ENCODE measurements at places on chromosomes 16 and 17. TPM values are rescaled to one million over a fixed set of nuclear protein-coding genes. Genes with fewer than 3 reads are reported as not detected.

Gene MPDU1
- 67.6 TPM for total RNA-seq

Gene PTX4
- total RNA-seq: not detected

Gene PRKCA
- 16.1 TPM for total RNA-seq

Gene PYY
- 3.5 TPM for total RNA-seq

Gene COG1
- total RNA-seq: 36.5 TPM

Gene ZNF48
- 21.1 TPM for total RNA-seq

Gene WNT3
- 47.7 TPM for total RNA-seq

Gene TBC1D3I
- total RNA-seq: 0.24 TPM

Gene KREMEN2
- 4.5 TPM for total RNA-seq

GRCh38 chr16:85192238-85193114, 80.2 kb upstream of the CIBAR2 start:
- DNase-seq: no peak

- no peak for DNase-seq
Measured at GRCh38 chr17:71472809-71473789, 647.7 kb upstream of the SOX9 start.

DNA sequence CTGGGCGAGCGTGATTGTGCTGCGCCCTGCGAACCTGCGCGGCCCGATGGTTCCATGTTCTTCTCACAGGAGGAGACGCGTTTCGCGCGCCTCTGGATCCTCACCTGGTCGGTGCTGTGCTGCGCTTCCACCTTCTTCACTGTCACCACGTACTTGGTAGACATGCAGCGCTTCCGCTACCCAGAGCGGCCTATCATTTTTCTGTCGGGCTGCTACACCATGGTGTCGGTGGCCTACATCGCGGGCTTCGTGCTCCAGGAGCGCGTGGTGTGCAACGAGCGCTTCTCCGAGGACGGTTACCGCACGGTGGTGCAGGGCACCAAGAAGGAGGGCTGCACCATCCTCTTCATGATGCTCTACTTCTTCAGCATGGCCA, 1.0 kb downstream of the FZD2 start:
- no peak for DNase-seq

GRCh38 chr17:1620486-1620885, 8.1 kb downstream of the SLC43A2 start:
- DNase-seq: no peak

DNA sequence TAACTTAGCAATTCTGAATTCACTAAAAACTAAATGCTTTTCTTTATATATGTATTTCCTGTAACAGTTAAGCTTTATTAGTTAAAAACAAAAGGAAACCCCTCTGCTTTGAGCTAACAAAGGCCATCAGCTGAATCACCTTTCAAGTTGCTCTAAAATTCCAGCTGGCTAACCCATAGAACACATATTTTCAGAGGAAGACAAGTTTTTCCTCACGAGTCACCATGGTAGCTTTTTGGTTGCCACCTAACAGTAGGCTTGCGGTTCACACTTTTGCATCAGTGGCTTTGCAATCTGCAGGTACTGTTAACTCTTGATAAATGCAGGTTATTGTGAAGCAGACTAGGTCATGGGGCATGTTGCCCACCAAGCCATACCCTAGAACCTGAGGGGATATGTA, 57.6 kb upstream of the IRX5 start:
- no peak for DNase-seq

- DNase-seq: no peak
Measured at GRCh38 chr16:35188288-35189155, 1729.1 kb downstream of the TP53TG3F start.

- DNase-seq: no peak
Measured at GRCh38 chr17:2024572-2025219, 438 bp downstream of the RTN4RL1 start.

GRCh38 chr17:83182620-83183101, 103.3 kb downstream of the METRNL start:
- DNase-seq: peak; percentile 65

GRCh38 chr16:23245268-23245667, 56.8 kb upstream of the SCNN1B start:
- DNase-seq: no peak

- no peak for DNase-seq
Measured at GRCh38 chr16:49866595-49867071, 10.7 kb upstream of the ZNF423 start.

- DNase-seq: no peak
Measured at GRCh38 chr17:77608431-77608830, 350.1 kb upstream of the TNRC6C start.

- DNase-seq: no peak
Measured at GRCh38 chr17:27990100-27990499, 52.4 kb upstream of the NLK start.

- peak; percentile 60 for DNase-seq
Measured at GRCh38 chr17:82931699-82932517, 92.1 kb upstream of the ZNF750 start.

GRCh38 chr16:69188716-69189115, 1.8 kb downstream of the SNTB2 start:
- DNase-seq: no peak

DNA sequence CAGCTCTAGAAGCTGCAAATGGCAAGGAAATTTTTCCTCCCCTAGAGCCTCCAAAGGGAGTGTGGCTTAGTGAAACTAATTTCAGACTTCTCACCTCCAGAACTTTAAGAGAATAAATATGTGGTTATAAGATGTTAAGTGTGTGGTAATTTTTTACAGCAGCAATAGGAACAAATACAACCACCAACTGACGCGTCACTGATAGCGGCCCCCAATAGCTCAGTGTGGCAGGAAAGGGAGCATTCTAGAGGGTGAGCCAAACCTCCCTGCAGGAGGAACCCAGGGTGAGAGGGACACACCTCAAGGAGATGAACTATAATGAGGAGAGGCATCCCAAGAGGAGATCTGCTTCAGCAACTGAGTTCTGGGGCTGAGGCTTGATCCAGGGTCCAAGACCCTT, 4.0 kb downstream of the CCL4 start:
- DNase-seq: no peak

- DNase-seq: no peak
Measured at GRCh38 chr16:8679151-8679550, 4.7 kb downstream of the ABAT start.

- no peak for DNase-seq
Measured at GRCh38 chr16:85086347-85087291, 25.7 kb downstream of the CIBAR2 start.

- no peak for DNase-seq
Measured at GRCh38 chr16:67506468-67506867, 22.2 kb upstream of the RIPOR1 start.

- DNase-seq: no peak
Measured at GRCh38 chr17:74742153-74742515, 5.1 kb downstream of the RAB37 start.

- DNase-seq: no peak
Measured at GRCh38 chr17:67020293-67020766, 24.0 kb upstream of the CACNG1 start.

Measured in type B pancreatic cell (in vitro differentiated cells).